NCI-H524 treated with DMSO at 0.1 percent for 48 hours (cell line): ENCODE measurements at places on chromosomes 1 and 21.
A peak's percentile ranks its signal among the peaks of the same experiment; 100 is the strongest.

DNA sequence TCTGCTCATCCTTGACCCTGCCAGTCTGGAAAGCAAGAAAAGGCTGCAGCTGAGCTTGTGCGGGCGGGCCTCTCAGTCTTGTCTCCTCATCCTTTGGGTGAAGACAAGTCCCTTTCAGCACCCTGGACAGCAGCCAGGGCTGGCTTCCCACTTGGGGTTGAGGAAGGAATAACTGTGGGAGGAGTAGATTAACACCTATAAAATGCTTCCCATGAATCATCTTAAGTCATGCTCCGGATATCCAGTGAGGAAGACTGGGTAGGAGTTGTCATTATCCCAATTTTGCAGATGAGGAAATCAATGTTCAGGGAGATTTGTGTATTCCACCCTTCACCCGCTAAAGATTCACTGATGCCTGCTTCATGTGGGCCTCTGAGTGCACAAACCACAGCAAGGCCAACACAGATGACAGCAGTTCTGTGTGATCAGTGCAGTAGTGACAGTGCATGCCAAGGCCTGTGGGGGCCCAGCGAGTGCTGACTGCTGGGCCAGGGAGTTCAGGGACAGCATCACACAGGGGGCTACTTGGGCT, 20.1 kb upstream of the COL16A1 start:
- no peak for DNase-seq

DNA sequence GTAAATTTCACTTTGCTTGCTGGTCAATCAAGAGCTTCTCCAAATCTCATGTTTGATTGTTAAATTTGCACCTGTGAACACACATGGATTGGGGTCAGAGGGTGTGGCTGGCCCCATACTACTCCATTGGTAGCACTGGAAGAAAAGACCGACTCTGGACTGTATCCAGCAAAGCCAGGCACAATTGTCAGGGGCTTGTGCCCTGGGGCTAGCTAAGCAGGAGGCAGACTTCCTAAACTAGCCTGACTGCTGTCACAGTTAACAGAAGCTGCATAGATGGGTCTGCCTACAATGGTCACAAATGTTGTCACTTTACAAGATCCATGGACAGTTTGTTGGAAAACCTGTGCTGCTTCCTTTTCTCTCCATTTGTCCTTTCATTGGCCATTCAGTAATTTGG, 421.0 kb downstream of the DSCAM start:
- DNase-seq: no peak

- DNase-seq: no peak
Observed at GRCh38 chr21:16978309-16978895, 534.4 kb upstream of the CXADR start.

- DNase-seq: no peak
Observed at GRCh38 chr1:217526636-217527035, 104.3 kb downstream of the GPATCH2 start.

- no peak for DNase-seq
Observed at GRCh38 chr1:170407138-170407537, 124.8 kb upstream of the GORAB start.

DNA sequence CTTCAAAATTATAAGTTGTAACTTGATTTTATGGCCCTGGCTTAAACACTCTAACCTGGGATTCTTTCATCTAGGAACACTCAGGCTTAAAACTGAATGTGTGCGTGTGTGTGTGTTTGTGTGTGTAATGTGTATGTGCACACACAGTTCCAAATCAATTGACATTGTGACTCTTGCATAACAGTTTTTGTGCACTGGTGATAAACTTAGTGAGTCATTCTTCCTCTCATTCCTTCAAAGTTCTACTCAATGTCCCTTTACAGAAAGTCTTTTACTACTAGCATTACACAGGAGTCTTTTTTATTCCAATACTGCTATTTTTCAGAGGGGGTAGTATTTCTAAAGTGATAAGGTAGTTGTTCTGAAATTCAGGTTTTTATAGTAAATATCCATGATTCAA, 943.6 kb downstream of the KCNT2 start:
- DNase-seq: no peak

GRCh38 chr1:108533351-108534083, 26.4 kb upstream of the EEIG2 start:
- no peak for DNase-seq

- no peak for DNase-seq
Observed at GRCh38 chr1:18673976-18674375, 43.3 kb downstream of the PAX7 start.

DNA sequence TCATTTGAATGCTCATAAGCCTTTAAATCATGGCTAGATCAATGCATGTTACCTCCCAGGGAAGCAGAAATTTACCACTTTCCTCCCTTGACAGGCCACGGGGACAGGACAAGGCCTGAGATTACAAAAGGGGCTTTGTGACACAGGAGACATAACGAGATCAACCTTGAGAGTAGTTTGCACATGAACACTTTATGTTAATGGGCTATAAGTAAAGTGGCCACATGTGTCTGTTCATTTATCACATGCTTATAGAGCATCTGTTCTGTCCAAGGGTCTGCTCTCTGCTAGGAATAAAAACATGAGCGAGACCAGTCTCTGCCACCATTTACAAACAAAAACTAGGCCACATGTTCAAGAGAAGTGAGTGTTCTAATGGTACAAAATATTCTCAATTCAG, 144.1 kb upstream of the C8B start:
- peak; percentile 71 for DNase-seq

GRCh38 chr1:74689621-74690363, 16.2 kb upstream of the ERICH3 start:
- DNase-seq: no peak

GRCh38 chr1:67811781-67812180, 21.5 kb downstream of the GNG12 start:
- no peak for DNase-seq

GRCh38 chr1:180255536-180256340, 25.7 kb downstream of the LHX4 start:
- DNase-seq: no peak

- no peak for DNase-seq
Observed at GRCh38 chr1:66168948-66169671, 364.8 kb upstream of the SGIP1 start.

GRCh38 chr1:217089361-217090014, 366.3 kb upstream of the ESRRG start:
- DNase-seq: no peak

DNA sequence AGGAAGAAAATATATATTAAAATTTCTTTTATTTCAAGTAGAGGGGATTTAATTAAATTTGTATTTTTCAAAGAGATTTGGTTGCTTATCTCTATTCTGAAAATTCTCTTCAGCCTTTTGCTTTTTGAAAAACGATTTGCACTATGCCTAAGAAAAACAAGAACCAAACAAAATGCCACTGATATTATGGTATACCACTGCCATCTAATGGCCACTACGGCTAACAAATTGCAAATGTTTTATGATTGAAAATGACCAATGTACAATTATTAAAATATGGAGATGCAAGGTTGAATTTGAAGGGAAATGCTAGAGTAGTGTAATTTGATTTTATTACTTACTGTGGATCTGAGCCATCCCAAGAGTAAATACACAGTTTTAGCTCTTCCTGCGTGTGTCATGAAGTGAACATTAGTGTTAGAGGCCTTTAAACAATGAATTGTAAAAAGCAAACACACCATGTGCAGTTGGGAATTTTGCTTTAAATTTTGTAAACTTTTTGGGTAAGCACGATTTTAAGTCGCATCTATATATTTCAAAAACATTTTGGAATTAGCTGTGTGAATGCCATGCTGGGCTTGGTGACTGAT, 137.4 kb upstream of the USP25 start:
- peak; percentile 44 for DNase-seq

DNA sequence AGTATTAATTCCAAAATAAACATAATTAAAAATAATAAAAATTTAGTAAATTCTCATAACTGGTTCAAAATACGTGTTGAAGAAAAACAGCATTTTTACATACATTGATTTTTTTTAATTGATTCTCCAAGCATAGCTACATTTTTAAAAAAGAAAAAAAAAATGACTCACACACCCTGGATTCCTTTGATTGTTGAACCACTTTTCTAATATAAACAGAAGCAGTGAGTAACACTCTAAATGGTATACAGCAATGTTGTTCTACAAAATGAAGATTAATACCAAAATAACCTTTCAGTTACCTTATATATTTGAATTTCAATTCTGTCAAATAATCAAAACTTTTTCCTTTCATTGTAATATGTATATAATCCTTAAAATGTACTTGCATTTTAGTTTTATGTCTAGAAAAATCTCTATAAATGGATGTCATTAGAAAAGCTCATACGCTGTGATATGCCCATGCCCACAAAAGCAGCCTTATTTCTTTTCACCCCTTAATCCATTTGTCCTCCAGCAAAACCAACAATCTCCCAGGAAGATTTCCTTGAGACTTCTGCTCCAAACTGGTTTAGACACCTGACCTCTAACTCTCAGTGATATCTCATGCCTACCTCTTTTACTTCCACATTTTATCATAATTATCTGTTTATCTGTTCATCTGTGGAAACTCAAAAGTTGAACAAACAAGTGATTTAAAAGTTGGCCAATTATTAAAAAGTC, 246.4 kb upstream of the NR5A2 start:
- DNase-seq: no peak

DNA sequence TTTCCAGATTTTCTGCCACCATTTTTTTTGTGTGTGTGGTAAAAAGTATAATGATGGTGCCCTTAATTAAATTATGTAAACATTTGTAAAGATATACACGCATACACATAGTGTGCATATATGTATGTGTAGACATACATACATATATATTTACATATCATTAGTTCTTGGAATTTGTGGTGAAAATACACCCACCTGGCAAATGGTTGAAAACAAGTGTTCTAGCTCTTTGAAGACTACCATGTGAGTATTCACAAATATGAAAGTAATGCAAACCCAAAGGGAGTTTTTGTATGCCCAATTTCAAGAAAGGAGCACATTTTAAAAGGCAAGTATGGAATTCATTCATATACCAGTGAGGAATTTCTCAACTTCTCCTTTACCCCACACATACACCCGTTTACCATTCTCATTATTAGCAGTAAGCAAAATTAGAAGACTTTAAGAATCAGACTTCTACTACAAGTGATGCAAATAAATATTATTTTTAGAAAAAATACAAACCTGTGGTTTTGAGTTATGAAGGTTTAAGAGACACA, 8.0 kb downstream of the RABGAP1L start:
- no peak for DNase-seq

DNA sequence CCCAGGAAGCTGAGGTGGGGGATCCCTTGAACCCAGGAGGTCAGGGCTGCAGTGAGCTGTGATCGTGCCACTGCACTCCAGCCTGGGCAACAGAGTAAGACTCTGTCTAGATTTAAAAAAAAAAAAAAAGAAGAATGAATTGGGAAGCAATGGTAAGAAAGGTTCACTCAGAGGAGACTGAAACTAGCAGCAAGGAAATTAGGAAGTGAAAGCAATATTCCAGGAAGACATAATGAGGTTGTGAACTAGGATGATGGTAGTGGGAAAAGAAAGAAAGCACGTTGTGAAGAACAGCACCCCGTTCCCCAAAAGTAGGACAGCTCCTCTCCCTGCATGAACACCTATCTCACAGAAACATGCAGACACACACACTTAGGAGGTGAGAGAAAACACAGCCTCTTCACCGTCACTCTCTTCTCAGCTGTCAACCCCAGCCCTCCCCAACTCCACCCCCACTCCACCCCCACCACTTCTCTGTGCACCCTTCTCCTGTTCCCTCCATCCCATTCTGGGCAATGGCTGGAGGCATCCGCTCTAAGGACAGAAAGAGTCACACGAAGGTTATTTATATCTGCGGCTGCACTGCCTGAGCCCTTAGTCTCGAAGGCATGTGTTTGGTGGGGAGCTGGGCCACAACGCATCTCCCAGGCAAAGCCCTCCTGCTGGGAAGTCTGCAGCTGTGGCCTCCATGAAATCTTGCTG, 101.8 kb upstream of the LPGAT1 start:
- DNase-seq: no peak

DNA sequence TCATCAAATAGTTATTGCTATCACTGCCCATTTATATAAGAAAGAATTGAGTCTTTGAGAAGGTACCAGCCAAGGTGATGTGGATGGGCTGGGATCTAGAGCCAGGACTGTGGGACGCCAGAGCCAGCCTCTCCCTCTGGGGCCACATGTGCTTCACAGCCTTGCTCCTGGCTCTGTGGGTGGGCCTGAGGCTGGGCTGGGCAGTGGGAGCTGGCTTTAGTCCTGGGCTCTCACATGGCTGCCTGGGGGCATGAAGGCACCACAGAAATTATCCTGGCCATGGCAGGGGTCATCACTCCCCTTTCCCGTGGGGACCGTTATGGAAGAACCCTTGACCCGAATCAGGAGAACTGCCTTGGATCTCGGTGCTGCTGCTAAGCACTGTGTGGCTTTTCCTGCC, 203.1 kb downstream of the TRABD2B start:
- DNase-seq: no peak

DNA sequence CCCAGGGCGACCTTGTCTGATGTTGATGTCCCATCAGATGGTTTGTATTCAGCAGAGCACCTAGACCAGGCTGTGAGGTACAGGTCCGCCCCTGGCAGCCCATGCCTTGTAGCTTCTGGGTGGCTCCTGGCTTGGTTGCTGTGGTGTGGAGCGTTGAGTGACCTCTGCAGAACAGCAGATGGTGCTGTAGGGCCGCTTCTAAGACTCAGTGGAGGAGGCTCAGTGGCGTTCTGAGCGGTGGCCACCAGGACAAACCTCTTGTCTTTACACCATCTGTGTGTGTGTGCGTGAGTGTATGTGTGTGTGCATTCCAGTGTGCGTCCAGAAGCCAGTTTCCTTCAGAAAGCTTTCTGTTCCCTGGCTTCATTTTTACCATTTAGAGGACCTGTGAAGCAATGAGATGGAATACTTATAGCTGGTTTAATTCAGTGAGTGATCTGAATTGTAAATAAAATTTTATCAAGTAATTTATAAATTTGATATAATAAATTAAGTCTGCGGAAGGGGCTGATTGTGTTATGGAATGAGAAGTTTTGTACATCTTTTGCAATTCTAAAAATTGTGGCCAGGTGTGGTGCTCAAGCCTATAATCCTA, 66.1 kb downstream of the ADARB1 start:
- DNase-seq: peak; percentile 67

GRCh38 chr1:92043621-92044020, 13.8 kb downstream of the EPHX4 start:
- DNase-seq: no peak
